ENCODE measurements at places on chromosomes 5 and 9. TPM values are rescaled to one million over a fixed set of nuclear protein-coding genes. Genes with fewer than 3 reads are reported as not detected.

The ZNG1C gene
- 17.0 TPM for total RNA-seq

The LCN12 gene
- total RNA-seq = not detected

The SLC27A6 gene
- not detected for total RNA-seq

The WDR38 gene
- not detected for total RNA-seq

The PFN3 gene
- not detected for total RNA-seq

The TNPO1 gene
- 256 TPM for total RNA-seq

The ARL14EPL gene
- total RNA-seq = not detected

The PCA3 gene
- 0.36 TPM for total RNA-seq

The LRRC70 gene
- total RNA-seq = 1.4 TPM

The HTR4 gene
- not detected for total RNA-seq

The GMCL2 gene
- total RNA-seq = not detected

The FYB1 gene
- under 0.01 TPM for total RNA-seq

- DNase-seq = peak; percentile 56
Measured at GRCh38 chr5:97046270-97046982, 96.0 kb downstream of the LIX1 start.

GRCh38 chr9:90830977-90831376 is 29.4 kb downstream of the SYK start:
- DNase-seq = no peak

DNA sequence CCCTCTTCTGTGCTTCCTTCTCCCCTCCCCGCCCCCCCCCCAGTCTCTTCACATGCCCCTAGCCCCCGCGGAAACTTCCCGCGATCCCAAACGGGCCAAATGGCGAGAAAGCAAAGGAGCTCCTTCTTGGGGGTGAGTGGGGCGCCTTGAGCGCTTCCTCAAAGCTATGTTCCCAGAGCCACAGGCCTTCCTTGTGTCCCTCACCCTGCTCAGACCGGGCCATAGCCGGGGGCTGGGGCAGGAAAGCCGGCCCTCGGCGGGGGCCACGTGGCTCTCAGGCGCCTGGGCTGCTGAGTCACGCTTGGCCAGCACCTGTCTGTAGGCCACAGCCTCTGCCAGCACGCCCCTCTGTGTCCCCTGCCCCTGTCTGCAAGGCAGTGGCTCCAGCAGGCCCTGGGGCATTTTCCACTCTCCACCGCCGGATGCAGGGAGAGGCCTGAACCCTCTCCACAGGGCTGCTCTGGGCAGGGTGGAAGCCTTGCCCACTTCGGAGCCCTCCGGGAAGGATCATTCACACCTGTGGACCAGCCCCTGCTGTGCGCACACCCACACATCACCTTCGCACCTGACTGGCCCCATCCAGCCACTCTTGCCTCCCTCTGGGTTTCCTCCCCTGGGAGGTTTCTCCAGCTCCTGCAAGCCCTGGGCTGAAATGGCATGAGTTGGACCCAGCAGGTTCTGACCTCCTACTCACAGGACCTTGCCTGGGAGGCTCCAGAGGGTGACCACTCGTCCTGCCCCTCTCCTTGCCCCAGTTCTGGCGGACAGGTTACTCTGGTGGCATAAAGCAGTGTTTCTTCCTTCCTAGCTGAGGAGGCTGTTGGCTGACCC is 1.2 kb upstream of the SQSTM1 start:
- peak; percentile 92 for DNase-seq

DNA sequence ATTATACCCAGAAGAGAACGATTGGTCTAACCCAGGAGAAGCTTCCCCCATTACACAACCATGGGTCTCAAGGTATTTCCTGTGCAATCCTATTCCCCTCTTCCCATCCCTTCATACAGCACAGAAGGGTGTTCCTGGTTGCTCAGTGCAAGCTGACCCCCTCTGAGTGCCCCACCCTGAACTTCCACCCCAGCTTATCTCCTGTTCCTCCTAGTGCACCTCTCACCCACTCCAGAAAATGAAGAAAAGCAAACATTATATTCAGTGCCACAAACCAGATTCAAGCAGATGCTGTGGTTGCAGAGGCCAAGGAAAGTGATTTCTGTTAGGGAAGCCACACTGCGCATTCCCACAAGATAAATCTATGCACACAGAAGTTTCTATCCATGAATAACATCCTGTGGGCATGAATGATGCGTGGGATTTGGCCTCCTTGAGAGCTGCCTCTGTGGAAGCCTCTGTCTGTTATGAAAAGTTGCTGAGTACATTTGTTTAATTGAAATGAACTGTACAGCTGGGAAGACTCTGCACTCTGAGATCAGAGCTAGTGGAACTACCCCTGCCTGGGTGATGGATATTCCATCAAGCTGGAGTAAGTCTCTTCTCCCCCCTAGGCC is 2.2 kb upstream of the OR2S2 start:
- DNase-seq = peak; percentile 81

DNA sequence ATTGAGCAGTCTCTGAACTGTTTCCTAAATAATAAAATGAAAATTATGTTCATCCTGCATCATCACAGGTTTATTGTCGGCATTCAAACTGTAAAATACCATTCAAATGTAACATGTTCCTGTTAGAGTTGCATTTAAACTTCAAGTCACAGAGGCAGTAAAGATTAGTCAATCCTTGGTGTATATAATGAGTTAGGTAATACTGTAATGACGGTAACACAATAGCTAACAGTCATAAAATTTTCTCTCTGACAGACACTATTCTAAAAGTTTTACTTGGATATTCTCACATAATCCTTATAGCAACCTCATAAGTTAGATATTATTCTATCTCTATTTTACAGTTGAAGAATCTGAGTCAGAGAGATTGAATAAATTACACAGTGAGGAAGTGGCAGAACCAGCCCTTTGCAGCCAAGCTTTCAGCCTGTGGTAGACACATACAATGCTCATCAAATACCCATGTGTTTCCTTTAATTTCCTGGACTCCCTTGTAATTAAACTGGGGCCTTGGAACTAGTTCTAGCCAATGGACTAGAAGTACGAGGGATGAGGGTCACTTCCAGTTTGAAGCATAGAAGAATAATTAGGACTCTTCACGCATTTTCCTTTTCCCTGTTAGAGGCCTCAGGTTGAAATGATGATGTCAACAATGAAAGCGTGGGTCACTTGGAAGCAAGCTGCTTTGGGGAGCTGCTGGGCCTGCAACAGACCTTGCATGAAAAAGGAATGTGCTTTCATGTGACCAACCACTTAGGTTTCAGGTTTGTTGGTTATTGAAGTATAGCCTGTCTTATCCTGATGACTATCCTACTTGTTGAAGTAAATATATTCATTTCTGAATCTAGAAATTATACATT is 12.3 kb upstream of the CAST start:
- no peak for DNase-seq

DNA sequence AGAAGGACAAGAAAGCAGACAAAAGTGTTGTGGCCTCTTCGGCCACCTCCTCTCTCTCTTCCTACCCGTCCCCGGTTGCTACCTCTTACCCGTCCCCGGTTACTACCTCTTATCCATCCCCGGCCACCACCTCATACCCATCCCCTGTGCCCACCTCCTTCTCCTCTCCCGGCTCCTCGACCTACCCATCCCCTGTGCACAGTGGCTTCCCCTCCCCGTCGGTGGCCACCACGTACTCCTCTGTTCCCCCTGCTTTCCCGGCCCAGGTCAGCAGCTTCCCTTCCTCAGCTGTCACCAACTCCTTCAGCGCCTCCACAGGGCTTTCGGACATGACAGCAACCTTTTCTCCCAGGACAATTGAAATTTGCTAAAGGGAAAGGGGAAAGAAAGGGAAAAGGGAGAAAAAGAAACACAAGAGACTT is 2.4 kb downstream of the EGR1 start:
- no peak for DNase-seq

DNA sequence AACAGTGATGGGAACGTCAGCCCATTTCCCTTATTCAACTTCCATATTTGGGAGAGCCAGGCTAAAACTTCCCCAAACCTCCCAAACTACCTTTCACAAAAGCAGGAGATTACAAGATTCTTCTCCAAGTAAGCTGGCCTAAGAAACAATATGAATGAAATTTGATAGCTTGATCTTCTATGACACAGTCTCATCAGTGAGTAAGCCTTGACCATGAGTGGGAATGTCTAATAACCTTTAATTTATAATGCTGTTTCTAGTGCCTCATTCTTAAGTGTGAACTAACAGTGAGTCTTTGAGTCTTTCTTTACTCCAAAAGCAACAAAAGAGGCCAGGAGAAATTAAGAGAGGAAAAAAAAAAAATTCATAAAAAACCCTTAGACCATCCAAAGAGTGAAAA is 1379.9 kb downstream of the EFNA5 start:
- no peak for DNase-seq

GRCh38 chr5:37316027-37316426 is 54.9 kb downstream of the NUP155 start:
- no peak for DNase-seq

GRCh38 chr5:113434889-113435288 is at the start of gene TSSK1B:
Gene TSSK1B (minus strand): TSS chr5:113434989. CDS start chr5:113434839, 150 bp downstream.
- DNase-seq = no peak

- peak; percentile 39 for DNase-seq
Measured at GRCh38 chr5:178350361-178351220, 118.0 kb upstream of the PHYKPL start.

DNA sequence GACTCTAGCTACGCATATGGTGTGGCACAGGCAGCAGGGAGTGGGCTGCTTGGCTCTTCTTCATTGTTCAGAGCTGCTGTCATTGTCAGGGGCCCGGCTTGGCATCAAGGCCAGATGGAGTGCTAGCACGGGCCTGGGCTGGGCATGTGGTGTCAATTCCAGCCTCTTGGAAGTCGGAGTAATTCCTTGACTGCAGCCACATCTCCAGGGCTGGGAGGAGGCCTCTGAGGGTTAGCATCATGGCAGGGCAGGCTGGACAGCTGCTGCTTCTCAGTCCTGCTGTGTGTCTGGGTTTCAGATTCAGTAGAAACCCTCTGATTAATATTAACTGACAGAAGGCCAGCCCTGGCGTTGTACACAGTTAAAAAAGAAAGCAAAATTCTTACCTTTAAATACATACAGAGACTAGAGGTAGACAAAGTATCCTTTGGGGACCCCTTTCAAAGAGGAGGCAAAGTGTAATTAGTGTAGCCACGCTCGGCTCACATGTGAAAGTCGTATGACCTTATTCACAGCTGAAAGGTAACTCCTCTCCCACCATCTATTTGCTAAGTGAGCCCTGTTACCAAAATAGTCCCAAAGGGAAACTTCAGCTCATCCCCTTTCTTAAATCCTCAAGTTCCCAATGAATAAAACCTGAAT is 126.4 kb downstream of the DOCK2 start:
- no peak for DNase-seq

GRCh38 chr9:133861692-133862091 is 123.5 kb upstream of the SARDH start:
- DNase-seq = peak; percentile 68

- no peak for DNase-seq
Measured at GRCh38 chr5:1748845-1749244, 50.8 kb downstream of the MRPL36 start.

DNA sequence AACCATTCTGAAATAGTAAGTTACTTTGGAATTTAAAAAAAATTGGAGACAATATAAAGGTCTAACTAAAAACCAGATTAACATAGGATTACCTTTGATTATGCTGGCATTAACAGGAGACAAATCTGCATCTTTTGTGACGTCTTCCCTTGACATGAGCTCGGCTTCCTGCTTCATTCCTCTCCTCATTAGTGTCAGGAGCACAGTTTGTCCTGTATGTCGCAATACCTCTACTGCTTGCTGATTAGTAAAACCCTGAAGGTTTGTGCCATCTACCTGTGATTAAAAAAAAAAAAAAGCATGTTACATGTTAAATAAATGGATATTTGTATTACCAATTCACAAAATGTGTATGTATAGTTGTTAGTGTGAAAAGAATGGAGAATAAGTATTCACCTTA is 73.7 kb downstream of the MPDZ start:
- DNase-seq = no peak

DNA sequence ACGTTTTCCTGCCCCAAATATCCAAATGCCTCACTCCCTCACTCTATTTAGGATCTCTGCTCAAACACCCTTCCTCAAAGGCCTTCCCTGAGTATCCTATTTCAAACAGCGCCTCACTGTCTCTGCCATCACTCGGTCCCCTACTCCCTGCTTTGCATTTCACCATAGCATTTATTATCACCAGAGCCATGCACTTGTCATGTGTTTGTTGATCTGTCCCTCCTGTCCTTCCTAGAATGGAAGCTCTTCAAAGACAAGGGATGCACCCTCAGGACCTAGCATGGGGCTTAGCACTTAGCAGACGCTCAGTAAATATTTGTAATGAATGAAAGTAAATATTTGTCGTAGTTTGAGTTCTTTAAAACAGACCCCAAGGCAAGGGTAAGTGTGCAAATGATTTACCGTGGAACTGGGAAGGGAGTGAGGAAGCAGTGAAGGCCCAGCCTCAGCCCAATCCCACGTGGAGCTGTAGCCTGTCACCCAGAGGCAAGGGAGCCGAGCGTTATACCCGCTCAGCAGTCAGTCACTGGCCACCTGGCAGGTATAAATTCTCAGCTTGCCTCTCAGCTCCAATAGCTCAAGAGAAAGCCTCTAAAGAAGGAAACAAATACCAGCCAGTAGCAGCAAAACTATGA is 97.7 kb upstream of the KIF2A start:
- peak; percentile 3 for DNase-seq

- DNase-seq = peak; percentile 38
Measured at GRCh38 chr5:173926359-173926758, 38.2 kb downstream of the CPEB4 start.

DNA sequence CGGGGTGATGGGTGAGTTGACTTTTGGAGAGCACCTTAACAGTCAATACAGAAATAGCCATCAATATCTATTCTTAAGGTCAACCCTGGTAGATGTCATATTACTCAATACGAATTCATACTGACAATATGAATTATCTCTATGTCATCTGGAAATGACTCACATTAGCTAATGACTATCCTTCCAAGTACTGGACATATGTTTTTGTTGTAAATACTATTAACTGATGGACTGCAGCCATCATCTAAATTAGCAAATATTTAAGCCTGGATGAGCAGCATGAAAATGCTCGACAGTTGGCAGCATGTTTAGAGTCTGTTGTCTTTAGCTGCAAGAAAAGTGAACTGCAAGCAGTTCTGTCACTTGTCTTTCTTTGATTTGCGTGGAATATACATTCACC is 19.6 kb upstream of the ISOC1 start:
- DNase-seq = no peak

- DNase-seq = peak; percentile 88
Measured at GRCh38 chr9:37300620-37301019, 121.9 kb upstream of the GRHPR start.

DNA sequence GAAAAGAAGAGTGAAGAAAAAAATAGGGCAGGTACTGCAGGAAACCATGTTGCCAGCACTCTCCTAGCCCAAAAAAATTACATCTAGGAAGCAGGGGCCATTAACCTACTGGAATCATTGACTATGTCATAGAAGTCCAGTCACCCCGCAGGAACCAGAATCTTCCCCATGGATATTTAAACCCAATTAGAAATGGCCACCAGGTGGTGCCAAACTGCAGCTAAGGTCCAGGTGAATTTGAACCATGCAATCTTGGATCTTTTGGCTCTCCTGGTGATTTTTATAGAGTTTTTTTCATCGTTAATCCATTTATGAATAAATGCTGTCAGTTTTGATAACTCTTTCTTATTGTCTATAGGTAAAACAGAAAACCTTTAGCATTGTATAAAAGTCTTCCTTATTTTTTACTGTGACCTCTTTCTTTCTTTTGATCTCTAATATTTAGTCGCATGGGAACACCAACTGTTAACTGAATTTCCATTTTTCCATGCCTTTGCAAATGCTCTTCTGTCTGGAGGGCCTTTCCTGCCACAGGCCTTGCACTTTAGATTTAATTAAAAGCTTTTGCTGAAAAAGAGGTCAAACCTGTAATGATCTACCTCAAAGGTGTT is 147.5 kb upstream of the FGF10 start:
- no peak for DNase-seq

All from osteoblast (primary cell).